ENCODE measurements at places on chromosomes 12 and 14.

GRCh38 chr12:114681116-114681871 is 2.7 kb downstream of the TBX3 start:
- DNase-seq, result no peak

DNA sequence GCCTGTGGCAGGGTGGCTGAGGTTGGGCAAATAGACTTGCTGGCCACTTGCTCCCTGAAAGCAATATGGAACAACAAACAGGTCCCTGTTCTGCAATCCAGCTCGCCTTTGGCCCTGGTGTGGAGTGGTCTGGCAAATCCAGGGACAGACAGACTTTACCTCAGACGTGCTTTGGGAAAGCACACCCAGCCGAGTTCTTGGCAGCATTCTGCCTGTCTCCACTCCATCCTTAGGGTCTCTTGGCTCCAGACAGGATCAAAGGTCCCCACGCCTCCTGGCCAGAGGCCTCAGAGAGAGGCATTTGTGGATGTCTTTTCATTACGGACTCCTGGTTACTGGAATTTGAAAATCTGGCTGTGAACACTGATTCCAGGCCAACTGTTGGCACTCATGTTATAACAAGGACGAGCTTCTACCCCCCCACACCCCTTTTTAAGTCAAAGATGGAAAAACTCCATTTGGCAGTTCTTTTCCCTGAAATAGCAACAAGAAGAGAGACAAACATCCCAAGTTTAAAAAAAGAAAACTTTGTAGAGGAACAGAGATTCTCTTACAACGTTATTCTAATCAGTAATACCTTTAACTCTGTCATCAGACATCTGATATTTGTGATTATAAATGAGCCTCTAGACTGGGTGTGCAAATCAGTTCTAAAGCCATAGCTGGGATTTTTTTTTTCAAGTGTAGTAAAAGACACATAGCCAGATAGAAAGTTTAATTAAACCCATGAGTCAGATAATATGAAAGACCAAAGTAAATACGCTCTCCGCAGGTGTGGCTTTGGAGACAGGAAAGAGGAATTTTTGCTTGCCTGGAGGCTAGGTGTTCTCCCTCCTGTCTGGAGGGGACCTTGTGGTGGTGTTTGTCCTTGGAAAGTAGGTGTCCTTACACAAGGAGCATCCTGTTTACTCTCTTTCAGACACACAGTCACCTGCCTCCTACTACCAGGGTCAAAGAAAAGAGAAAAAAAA is 60.7 kb downstream of the GALNT8 start:
- no peak for DNase-seq

DNA sequence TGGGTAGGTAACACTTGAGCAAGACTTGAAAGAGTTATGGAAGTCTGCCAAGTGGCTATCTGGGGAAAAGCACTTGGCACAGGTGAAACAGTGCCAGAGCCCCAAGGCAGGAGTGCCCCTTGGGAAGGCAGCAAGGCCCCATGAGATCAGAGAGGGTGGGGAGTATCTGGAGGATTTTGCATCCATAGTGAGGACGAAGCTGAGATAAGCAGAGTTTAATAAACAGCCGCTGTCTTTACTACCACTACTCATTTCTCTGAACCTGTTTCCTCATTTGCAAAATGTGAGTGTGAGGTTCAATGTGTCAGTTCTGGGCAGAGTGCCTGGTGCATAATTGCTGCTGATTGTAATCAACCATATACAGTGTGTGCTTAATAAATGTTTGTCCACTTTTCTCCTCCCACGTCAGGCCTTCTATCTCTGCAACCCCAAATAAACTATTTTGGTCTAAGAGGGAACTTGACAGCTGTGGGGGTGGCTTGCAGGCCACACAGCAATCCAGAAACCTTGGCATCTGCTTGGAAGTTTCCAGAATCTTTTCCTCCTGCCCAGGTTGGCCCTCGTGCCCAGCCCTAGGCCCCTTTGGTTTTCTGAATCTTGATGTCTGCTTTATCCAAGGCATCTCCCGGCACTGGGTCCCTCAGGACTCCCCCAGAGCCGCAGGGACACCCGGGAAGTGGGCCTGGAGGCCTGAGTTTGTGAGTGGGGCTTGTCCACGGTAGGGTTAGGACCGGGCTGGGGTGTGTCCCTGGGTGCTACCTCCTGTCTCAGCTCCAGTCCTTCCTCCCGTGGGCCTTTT is 4.5 kb downstream of the ABCB9 start:
- DNase-seq, result no peak

DNA sequence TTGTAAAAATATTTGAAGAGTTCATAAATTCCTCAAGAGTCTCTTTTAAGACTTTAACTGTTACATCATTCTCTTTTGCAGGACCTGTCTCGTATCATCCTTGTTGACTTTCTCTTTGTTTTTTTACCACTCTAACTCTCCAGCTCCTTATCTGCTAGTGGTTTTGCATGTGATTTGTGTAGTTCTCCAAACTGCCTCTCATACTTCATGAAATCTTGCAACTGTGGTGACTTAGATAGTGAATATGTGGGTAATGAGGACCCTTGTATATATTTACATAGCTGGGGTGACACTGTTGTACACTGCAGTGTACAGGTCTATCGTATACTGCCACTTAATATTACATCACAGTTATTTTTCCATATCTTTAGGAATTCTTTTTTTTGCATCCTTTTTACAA is 40.2 kb upstream of the EMP1 start:
- DNase-seq, result no peak

- no peak for DNase-seq
Measured at GRCh38 chr12:65946821-65947220, 122.5 kb downstream of the HMGA2 start.
